ENCODE measurements at places on chromosomes 3 and 15. TPM values are rescaled to one million over a fixed set of nuclear protein-coding genes. Genes with fewer than 3 reads are reported as not detected.
A peak's percentile ranks its signal among the peaks of the same experiment; 100 is the strongest.

The RASGRF1 gene
- total RNA-seq: not detected

The AADACL2 gene
- not detected for total RNA-seq

The IL17RE gene
- 2.5 TPM for total RNA-seq

The GOLGA8S gene
- total RNA-seq: 2.8 TPM

The CNTN4 gene
- total RNA-seq: not detected

The IGSF10 gene
- not detected for total RNA-seq

The NLGN1 gene
- total RNA-seq: not detected

The CNTN3 gene
- total RNA-seq: not detected

The APOD gene
- total RNA-seq: not detected

DNA sequence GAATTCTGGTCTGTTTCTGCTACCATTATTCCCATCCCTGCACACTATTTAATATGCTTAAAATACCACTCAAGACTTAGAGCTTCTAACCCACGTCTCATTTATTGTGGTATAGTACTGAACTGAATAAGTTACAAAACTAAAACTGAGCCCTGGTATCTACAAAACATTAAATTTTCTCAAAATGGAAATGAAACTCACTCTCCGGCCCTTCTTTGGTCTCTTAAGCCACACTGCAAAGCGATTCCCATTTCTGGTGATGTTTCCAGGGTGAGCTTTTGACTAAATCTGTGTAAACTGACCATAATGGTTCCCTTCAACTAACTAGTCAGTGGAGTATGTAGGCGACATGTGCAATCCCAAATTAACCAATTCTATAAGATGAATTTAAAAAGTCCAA, 18.6 kb downstream of the KPNA4 start:
- no peak for DNase-seq

- DNase-seq: no peak
These were observed 85.0 kb upstream of the PRTG start for GRCh38 chr15:55827955-55828354.

DNA sequence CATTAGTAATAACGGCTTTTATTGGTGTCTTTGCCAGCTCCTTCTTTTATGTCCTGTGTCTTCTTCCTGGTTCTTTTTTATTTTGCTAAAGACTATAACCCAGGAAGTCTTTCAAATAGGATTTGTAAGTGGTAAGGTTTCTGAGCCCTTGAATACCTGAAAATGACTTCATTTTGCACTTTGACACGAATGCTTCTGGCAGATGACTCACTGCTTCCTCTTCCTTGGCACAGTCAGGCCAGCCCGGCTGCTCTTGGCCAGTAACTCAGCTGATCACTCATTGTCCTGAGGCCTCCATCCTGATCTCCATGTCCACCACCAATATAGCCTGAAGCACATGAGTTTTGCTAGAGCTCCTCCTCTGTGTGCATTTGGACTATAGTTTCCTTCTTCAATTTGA, 48.7 kb upstream of the NR2E3 start:
- no peak for DNase-seq

- DNase-seq: no peak
These were observed 25.5 kb upstream of the NUDT16 start for GRCh38 chr3:131356006-131356595.

DNA sequence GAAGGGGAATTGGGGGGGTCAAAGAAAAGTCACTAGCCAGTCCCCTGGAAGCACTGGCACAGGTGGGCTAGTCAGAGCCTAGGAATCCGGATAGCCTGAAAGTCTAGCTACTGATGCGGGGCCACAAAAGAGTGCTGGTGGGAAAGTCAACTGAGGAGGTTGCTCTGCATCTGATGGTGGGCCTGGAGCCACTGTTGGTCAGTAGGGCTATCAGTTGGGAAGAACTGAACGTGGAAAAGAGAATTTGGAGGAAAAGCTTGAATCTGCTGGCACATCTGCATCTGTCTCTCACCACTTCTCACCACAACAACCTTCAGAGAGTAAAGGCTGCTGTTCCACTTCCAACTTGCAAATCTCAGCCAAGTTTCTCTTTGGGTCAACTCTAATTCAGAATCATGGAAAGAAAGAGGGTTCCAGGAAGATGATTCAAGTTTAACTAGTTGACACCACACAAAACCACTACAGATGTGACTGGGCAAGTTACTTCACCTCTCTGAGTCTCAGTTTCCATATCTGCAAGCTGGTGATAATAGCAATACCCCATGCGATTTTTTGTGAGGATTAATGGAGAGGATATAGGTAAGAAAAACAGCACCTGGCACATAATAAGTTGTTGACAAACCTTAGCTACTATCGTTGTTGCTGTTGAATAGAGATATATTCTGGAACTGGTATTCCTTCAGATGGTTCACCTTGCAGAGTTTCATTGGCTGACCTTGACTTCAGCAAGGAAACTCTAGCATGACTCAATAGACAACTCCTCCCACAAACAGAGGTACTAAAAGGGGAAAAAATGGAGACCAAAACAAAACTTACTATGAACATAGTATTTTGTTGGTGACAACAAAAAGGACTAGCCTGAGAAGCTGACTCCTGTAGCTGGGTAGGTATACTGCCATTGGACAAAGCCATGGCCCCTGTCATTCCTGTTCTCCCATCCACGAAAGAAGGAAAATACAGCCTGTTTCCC, 280.2 kb upstream of the STT3B start:
- DNase-seq: no peak

- DNase-seq: no peak
These were observed 957.3 kb downstream of the IGSF11 start for GRCh38 chr3:118077332-118077731.

- DNase-seq: no peak
These were observed 108.8 kb downstream of the MITF start for GRCh38 chr3:69848113-69848512.

DNA sequence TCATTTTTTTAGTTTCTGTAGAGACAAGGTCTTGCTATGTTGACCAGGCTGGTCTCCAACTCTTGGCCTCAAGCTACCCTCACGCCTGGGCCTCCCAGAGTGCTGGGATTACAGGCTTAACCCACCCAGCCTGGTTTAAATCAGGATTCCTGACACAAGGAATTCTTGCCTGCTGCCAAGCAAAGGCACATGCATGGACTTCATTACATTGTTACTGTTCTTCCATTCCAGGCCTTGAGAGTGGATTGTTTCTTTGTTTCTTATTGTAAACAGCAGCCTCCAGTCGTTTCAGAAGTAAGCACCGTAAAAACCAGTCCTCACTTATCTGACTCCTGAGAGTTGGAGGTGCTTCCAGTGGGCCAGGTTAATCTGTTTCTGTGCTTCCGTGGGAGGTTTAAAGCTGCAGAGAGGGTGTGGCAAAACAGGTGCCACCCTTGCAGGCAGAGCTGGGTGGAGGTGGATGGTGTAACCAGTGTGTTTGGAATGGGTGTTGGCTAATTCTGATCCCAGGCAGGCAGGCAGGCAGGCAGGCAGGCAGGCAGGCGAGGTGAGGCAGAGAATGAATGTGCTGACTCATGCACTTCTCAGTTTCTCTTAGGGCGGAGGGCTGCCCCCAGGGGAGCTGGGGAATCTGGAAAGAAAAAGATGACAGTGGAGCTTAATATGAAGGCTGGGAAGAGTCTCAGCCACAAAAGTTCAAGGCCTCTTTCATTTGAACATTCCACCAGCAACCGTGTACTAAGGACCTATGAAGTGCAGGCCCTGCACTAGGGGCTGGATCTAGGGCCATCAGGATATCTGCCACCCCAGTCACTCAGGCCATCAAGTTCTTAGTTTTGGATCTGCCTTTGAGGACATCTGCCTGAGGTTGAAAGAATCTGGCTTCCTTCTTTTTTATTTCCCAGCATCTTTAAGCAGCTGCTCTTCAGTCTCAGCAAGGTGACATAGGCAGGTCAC, 37.0 kb upstream of the CDCP1 start:
- no peak for DNase-seq

- peak; percentile 48 for DNase-seq
These were observed 495 bp downstream of the CDC25A start for GRCh38 chr3:48187579-48188265.

DNA sequence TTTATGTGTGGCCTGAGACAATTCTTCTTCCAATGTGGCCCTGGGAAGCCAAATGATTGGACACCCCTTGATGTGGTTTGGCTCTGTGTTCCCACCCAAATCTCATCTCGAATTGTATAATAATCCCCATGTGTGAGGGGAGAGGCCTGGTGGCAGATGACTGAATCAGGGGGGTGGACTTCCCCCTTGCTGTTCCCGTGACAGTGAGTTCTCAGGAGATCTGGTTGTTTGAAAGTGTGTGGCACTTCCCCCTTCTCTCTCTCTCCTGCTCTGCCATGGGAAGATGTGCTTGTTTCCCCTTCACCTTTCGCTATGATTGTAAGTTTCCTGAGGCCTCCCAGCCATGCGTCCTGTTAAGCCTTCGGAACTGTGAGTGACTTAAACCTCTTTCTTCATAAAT, 60.1 kb upstream of the PARL start:
- DNase-seq: no peak

DNA sequence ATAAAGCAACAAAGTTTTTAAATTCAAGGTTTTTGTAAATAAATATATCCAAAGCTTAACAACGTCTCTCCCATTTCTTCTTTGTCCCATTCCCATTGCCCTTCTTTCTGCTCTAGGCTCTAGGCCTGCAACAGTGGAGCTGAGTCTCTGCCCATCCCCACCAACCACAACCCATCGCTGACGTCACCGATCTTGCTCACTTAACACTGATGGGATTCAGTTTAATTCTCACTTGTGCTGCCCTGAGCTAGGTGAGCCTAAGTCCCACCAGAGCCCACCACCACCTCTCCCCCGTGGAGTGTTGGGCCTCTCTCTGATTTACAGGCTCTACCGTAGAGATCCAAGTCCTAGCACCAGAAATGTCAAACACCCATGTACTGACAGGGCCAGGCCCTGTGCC, 61.3 kb upstream of the RAB6B start:
- DNase-seq: no peak

DNA sequence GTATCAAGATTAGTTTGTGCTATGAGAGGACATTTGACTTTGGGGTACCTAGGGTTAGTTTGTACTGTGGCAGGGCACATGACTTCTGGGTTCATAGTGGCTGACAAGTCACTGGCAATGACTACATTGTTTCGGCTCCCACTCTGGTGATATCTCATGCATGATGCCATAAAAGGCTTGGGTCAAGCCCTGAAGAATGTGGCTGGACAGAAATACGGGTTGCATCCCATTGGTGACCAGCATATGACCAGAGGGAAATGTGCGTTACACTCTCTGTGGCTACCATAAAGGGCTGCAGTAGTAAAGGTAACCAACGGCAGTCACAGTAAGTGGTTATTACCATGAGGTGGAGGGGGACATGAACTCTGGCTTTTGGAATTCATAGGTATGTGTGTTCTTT, 18.4 kb downstream of the THOC7 start:
- DNase-seq: no peak

- no peak for DNase-seq
These were observed 3.2 kb downstream of the DTWD1 start for GRCh38 chr15:49624056-49624455.

DNA sequence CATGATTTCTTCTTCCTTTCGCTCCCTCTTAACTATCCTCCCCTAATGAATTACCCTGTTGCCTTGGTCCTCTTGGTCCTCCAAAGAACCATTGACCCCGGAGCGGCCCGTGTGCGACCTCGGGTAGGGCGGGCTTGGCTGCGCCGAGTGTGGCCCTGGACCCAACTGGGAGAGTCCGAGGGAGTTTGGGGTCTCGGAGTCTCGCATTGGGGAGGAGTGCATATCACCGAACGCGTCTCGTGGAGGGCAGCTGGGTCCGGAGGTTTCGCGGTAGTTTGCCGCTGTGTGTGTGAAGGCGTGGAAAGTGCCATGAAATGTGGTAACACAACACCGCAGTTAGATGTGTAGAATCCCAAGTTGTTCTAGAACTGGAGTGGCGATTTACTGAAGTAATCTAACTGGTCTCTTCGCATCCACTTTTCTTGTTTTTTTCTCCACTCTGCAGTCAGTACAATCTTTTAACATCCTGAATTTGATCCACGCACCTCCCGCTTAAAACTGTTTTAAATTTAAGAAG, 363 bp downstream of the GTF2E1 start:
- no peak for DNase-seq

All from natural killer cell (primary cell).